AG04450 (cell line): ENCODE measurements at places on chromosomes 5 and 9. TPM values are rescaled to one million over a fixed set of nuclear protein-coding genes. Genes with fewer than 3 reads are reported as not detected.

Gene ACTL7B
- not detected in 2 replicates for polyA plus RNA-seq

Gene ADRB2
- polyA plus RNA-seq: 0.63 and 0.65 TPM in 2 replicates

Gene MRPS30
- polyA plus RNA-seq: 29.1 and 36.3 TPM in 2 replicates

DNA sequence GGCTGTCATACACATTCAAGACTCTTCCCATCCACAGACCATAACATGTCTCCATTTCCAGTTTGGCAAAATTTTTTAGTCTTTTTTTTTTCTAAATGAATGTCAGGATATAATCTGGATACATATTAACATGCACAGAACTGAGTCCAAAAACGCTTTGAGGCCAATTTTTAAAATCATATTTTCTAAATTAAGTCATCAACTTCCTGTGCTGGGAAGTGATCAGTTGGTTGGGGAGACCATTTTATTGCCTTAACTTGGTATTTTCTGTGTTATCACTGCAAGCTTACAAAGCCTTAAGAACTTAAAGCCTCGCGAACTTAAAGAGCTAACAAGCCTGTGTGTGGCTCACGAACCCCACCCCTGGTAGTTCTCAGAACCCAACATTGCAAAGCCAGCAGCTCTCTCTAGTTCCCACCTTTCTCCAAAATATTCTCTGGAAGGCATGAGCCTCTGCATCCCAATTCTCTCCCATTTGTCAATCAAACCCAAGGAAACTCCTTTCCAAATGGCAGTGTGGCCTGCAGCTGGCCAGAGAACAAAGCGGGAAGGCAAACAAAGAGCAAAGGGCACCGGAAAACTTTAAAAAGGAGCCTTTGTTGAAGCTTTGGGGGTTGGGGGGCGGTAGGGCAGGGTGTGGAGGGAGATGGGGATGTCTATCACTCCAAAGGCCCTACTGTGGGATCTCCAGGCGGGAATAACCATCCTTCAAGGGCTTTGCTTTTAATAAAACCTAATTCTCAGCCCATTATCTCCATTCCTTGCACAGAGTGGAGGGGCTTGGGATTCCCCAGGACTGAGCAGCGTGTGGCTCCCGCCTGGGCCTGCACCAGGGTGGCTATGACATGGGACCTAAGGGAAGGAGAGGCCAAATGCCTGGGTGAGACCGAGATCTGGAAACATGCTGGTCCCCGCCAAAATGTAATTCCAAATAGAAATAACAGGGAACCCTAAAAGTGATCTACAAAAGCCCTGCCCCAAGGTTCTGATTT lies 65.0 kb downstream of the ROR2 start:
- DNase-seq: no peak

GRCh38 chr9:127955294-127956015 lies 17.8 kb upstream of the DPM2 start:
- DNase-seq: no peak

Gene PDCD1LG2
- polyA plus RNA-seq: 31.5 TPM in 2 replicates

Gene PCDHA4
- polyA plus RNA-seq: not detected in 2 replicates

DNA sequence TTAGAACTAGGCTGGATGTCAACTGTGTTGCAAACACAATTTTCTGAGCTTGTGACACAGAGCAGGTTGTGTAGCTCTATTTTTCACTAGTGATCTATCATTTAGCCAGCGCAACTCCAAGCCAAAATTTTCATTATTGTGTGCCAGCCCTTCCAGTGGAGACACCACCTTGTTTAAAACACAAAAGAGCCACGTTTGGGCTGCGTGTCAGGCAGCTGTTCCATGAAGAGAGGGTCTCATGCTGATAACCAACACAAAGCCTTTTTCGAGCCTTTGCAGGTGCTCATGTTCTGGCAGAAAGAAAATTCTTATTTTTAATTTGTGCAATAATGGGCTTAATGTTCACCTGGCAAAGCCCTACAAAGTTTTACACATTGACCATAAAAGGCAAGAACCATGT lies 237.6 kb upstream of the RGMB start:
- no peak for DNase-seq

DNA sequence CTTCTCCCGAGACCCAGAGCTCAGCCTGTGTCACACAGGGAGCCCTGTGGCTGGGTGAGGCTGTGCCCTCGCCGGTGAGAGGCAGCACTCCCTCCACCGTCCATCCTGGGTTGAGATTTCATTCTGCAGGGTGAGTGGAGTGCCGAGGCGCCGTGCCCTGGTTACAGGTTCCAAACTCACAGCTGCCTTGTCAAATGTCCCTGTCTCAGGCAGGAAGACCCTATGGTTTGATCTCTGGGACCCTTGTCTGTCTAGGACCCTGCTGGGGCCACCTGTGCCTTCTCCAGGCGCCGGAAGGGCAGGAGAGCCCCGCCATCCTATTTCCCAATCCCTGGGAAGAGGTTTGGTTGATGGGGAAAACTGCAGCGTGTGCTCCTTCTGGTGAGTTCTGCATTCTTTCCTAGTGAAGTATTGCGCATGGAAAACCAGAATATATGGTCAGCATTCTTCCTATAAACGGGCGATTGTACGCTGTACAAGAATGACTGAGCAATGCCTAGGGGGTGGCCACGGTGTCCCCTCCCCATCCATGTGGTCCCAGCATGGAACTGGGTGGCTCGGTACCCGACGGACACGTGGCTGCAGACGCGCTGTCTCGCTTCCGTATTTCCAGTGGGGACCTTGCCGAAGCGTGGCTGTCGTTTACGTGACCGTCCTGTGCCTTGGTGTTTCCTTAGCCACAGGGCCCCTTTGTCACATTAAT lies 95.9 kb upstream of the COL5A1 start:
- DNase-seq: no peak

- DNase-seq: no peak
These were observed 303.9 kb upstream of the DAP start for GRCh38 chr5:11064763-11065450.

Gene SELENOP
- polyA plus RNA-seq: 2.0 TPM in 2 replicates

DNA sequence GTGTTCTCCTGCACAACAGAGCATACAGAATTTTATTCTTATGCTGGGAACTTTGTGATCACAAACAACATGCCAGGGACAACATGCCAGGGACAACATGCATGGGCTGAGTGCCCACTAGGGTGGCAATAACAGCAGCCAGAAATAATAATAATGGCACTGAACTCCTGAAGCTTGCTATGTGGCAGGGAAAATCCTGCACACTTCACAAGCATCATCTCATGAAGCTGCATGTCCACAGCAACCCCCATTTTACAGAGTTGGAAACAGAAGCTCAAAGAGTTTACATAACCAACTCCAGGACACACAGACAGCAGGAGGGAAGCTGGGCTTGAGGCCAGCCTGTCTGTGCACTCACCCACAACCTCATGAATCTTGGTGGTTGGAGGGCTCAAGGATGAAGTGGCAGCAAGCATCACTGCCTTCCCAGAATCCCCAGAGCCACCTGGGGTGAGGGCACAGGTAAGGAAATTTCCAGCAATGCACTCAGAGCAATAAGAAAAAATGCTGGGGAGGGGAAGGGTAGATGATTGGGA lies 111.4 kb downstream of the GABBR2 start:
- DNase-seq: no peak

Gene PAEP
- not detected in 2 replicates for polyA plus RNA-seq

GRCh38 chr9:88075506-88075905 lies 62.8 kb downstream of the SPATA31C2 start:
- no peak for DNase-seq

DNA sequence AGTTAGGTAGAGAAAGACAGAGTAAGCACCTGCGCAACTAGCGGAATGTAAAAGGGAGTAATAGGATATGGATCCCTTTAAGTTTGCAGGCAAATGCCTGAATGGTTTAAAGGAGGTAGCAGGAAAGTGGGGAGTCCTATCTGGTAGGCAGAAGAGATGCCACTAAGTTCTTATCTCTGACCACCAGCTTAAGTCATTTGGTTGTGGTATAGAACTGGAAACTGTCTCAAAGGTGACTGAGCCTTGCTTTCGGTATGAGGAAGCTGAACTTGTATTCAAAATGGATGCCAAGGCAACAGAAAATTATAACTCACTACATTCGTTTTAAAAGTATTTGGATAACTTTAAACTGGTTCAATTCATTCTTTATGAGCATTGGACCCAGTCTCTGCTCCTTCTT lies 475.6 kb downstream of the DMRTA1 start:
- no peak for DNase-seq

- DNase-seq: no peak
These were observed 65.5 kb downstream of the INSYN2B start for GRCh38 chr5:169914766-169915165.

Gene SEMA5A
- polyA plus RNA-seq: 28.0 and 31.8 TPM in 2 replicates

Gene PITX1
- polyA plus RNA-seq: 72.1 and 102 TPM in 2 replicates

Gene ABHD17B
- polyA plus RNA-seq: 12.0 and 15.3 TPM in 2 replicates

GRCh38 chr5:37626266-37626665 lies 213.6 kb downstream of the GDNF start:
- DNase-seq: no peak

DNA sequence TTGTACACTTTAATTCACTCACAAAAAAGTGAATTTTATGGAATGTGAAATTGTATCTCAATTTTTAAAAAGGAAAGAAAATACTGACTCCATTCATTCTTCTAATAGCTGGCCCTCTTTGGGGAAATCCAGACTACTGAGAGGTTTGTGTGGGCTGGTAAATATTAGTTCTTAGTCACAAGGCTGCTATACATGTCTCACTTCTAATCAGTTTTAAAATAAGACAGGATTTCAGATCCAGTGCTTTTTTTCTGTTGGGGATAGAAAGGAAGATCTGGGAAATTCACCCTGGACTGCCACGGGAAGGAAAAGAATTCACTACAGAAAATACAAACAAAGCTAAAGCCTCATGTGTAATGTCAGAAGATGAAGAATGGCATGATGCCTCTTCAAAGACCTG lies 32.7 kb upstream of the ADAMTSL1 start:
- DNase-seq: no peak

Gene CDC25C
- 3.2 and 4.8 TPM in 2 replicates for polyA plus RNA-seq

GRCh38 chr9:61671276-61671973 lies 481.6 kb downstream of the SPATA31A7 start:
- no peak for DNase-seq

GRCh38 chr5:15741591-15741990 lies 241.6 kb downstream of the FBXL7 start:
- DNase-seq: no peak

Gene RASGEF1C
- polyA plus RNA-seq: not detected in 2 replicates
